ENCODE measurements at places on chromosomes 11 and 22.

GRCh38 chr11:134331354-134332188, at the start of gene GLB1L2:
GLB1L2 (plus strand) TSS chr11:134331988; CDS start chr11:134332062, 74 bp downstream.
- DNase-seq, result peak; percentile 90

- no peak for DNase-seq
Measured at GRCh38 chr22:19819911-19820879, 34.5 kb downstream of the GNB1L start.

- DNase-seq, result no peak
Measured at GRCh38 chr11:27214713-27215112, 148.3 kb downstream of the CCDC34 start.

GRCh38 chr11:115996125-115996807, 492.1 kb upstream of the CADM1 start:
- no peak for DNase-seq

GRCh38 chr11:25536289-25536688, 795.6 kb upstream of the ANO3 start:
- DNase-seq, result no peak

- no peak for DNase-seq
Measured at GRCh38 chr11:67780056-67780455, 105.6 kb upstream of the ALDH3B2 start.

DNA sequence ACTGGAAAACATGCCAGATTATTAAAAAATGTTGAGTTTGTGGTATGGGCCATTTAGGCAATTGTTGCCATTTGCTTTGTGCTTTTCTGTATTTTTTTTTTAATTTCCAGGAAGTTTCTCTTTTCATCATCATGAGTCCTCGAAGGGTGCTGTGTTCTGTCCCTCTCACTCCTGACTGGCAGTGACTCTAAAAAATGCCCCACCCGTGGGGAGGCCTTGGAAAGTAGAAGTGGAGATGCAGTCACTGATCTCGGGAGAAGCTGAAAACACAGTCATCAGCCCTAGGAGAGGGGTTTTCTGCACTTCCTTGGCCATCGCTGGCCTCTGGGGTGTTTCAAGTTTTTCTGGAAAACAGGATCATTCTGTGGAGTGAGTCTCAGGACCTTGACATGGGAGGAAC, 98.5 kb upstream of the GRK3 start:
- no peak for DNase-seq

DNA sequence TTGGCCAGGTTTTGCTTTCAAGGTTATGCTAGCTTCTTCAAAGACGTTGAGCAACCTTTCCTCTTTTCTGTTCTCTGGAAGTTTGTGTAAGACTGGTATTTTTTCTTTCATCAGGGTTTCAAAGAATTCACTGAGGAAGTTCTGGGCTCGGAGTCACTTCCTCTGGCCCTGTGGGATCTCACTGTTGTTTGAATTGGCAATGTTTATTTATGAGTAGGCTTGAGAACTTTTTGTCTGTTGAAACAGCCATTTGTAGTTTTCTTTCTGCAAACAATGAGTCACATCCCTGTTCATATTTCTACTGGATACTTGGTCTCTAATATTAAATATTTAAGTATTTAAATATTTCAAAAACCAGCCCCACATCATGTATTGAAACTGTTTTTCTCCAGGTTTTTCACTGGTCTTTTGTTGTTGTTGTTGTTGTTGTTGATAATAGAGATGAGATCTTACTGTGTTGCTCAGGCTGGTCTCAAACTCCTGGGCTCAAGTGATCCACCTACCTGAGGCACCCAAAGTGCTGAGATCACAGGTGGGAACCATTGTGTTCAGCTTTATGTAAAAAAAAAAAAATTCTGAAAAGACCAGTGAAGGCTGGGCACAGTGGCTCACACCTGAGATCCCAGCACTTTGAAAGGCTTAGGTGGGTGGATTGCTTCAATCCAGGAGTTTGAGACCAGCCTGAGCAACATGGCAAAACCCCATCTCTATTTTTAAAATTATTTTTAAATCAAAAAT, 26.9 kb downstream of the SUSD2 start:
- DNase-seq, result peak; percentile 28

DNA sequence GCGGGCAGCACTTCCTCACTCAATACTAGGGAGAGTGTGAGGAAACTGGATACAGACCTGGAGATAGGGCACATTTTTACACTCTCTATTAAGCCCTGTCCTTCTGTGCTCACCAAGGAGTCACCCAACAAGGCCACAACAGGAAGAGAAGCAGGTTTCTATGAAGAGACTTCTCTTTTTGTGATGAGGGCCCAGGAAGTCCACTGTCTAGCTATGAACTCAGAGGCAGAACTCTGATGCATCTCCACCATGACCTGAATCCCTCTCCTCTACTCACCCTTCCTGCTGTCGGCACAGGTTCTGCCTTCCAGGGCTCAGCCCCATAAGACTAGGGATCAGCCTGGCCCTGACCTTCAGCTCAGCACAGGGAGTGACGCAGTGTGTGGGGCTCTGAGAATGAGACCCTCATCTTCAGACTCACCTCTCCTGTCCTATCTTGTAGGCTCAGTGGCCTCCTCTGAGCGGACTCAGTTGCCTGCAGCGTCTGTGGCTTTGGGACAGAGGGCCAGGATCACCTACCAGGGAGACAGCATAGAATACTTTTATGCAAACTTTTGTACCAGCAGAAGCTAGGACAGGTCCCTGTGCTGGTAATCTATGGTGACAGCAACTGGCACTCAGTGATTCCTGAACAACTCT, 49.3 kb upstream of the IGLL5 start:
- no peak for DNase-seq

GRCh38 chr22:21975273-21975672, 7.3 kb downstream of the TOP3B start:
- DNase-seq, result no peak

DNA sequence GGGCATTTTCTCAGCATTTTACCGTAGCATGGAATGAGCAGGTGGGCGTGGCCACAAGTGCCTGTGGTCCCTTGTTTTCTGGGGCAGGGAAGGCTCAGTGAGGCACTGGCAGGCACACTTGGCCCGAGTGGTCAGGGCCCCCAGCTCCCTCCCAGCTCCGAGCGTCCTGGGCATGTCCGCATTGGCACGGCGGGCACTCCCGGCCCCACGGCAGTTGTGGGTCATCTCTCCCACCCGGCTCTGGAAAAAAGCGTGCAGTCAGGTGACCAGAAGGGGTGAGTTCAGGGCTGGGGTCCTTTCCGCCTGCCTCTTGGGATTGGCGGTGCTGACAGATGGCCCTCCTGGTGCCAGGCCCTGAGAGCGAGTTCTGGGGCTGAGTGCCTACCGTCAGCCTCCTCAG, 55.8 kb downstream of the GRAMD4 start:
- DNase-seq, result no peak

- no peak for DNase-seq
Measured at GRCh38 chr11:66595245-66595904, 2.4 kb downstream of the CCS start.

DNA sequence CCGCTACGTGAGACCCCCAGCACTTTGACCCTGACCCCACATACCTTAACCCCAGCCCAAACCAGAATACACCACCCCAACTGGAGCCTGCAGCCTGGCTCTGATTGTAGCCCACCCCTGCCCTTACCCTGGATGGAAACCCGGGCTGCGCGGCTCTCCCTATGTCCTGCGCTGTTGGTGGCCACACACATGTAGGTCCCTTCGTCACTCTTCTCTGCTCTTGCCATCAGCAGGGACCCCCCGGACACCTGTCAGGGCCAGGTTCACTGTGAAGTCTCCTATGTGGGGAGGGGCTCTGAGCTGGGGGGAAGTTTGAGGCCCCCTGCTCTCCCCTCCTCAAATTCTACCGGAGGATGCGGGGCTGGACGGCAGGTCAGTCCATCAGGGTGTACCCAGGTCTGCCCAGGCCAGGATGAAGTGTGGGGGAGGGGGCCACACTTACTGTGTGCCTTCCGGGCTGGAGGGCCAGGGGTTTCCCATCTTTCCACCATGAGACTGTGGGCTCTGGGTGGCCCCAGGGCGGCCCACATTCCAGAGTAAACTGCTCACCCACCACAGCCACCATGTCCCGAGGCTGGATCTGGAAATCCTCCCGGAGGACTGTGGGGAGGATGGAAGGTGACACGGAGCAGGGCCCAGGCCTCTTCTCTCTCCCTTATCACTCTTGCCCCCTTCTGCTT, 1.5 kb downstream of the ROBO4 start:
- no peak for DNase-seq

DNA sequence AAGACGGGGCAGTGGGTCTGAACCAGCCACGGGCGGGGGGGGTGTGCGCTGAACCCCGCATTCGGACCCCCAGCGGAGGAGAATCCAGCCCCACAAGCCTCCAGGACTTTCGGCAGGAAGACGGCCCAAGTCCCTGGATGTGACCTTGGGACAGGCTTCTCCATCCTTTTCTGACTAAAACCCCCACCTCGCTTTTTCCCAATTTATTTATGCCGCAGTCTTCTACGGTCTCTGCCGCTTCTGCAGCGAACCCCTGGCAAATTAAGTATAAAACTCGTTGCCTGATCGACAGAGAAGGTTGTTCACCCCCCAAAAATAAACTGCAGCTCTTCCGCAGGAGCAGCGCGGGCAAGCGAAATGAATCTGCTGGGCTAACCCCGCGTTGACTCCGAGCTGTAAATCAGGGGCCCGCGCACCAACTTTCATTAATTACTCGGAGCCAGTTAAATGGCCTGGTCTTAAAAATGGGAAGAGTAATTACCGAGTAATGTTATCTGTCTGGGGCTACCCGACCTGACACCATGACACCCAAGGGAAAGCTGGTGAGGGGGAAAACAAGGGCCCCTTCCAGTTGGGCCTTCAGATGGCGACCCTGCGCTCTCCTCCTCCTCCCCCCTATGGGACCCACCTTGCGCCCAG, 6.6 kb downstream of the WT1 start:
- no peak for DNase-seq

DNA sequence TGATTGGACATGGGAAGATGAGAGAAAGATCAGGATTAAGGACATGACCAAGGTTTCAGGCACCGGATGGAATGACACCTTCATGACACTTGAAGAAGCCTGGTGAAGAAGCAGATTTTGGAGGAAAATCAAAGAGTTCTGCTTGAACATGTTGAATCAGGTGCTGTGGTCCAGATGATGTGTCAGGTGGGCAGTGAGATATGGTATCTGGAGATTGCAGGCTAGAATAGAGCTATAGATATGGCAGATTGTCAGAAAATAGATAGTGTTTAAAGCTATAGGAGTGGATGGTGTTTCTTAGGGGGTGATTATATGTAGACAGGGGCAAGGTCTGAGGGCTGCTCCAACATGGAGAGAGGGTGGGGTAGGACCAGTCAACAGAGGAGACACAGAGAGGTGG, 40.2 kb downstream of the PANX1 start:
- no peak for DNase-seq

DNA sequence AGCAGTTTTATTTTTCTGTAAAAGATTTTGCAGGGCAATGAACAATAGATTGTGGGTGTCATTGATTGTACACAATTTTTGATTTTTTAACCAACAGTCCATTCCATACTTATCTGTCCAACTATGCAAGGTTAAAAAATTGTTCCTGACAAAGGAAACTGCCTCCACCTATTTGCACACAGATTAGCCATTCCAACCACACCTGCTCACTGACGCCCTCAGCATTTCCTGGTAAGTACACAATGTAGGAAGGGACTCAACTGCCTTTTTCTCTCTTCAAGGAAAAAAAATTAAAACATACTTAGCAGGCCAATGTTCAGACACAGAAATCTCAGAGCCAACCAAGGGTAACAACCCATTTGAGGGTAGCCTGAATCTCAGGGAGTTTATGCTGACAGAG, 4.3 kb upstream of the FUT4 start:
- DNase-seq, result no peak

GRCh38 chr11:8233691-8234424, 29.8 kb downstream of the LMO1 start:
- no peak for DNase-seq

- DNase-seq, result no peak
Measured at GRCh38 chr11:17171343-17171742, 36.4 kb downstream of the PIK3C2A start.

GRCh38 chr11:75868990-75869389, 54.0 kb downstream of the UVRAG start:
- no peak for DNase-seq

GRCh38 chr11:62725646-62726045, 1.6 kb downstream of the HNRNPUL2 start:
- no peak for DNase-seq

DNA sequence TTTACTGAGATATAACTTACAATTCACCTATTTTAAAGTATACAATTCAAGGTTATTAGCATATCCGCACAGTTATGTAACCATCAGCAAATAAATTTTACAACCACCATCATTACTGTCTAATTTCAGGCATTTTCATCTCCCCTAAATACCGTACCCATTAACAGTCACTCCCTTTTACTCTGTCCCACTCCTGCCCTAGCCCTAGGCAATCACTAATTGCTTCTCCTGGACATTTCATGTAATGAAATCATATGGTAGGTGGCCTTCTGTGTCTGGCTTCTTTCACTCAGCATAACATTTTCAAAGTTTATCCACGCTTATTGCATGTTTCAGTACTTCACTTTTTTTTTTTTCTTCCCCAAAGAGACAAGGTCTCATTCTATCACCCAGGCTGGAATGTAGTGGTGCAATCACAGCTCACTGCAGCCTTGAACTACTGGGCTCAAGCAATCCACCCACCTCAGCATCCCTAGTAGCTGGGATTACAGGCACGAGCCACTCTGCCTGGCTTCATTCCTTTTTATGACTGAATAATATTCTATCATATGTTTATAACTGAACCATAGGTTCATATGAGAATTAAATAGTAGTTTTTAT, 61.4 kb upstream of the CHRM4 start:
- DNase-seq, result no peak

DNA sequence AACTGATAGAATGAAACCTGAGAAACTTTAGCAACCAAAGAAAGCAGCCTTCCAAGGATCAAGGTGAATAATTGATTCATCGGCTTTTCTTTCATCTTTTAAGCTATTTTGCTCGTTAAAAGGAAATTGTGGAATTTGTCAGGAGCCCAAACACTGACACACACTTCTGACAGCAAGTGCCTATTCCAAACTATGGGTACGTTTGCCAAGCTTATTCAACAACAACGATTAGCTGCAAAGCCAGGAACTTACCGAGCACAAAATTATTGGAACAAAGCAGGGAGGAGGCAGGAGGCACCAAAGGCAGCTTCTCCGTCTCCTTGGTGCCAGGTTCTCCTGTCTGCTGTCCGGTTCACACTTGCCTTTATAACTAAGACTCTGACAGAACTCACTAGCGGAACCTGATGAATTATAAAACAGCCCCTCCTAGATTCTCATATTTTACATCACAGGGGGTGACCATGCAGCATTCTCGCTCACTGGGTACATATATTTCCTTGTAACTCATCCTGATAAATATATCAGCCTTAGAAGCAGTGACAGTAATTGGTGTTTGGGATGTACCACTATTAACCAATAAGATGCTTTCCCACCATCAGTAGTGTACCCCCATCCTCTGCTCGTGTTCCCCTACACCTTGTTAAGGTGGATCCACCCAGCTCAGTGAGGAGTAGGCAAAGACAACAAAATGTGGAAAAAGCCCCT, 395.9 kb upstream of the CCDC90B start:
- DNase-seq, result no peak
